ENCODE measurements at places on chromosomes 4 and X.

- no peak for DNase-seq
Measured at GRCh38 chrX:52979568-52979967, 21.2 kb upstream of the FAM156A start.

GRCh38 chrX:12162420-12162819, 24.1 kb downstream of the FRMPD4 start:
- DNase-seq = no peak

DNA sequence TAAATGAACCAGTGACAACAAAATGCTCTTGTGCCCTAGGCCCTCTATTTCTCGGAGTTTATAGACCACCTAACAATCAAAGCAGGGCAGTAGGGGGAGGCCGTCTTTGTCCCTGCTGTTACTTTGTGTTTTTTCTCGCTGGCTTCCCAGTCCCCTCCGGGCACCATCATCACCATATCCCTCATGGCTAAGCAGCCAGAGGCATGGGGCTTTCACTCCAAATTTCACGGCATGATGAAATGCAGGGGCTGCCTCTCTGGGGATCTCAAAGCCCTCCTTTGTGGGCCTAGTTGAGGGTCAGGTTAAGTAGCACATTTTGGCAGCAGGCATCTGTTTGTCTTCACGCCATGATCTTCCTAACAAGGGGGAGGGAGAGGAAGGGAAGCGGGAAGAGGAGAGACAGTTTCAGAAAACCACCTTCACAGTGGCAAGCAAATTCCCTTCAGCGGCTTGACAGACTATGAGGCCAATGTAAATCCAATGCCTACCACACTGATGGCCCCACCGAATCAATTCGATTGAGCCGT, 91.9 kb downstream of the ANOS1 start:
- no peak for DNase-seq

DNA sequence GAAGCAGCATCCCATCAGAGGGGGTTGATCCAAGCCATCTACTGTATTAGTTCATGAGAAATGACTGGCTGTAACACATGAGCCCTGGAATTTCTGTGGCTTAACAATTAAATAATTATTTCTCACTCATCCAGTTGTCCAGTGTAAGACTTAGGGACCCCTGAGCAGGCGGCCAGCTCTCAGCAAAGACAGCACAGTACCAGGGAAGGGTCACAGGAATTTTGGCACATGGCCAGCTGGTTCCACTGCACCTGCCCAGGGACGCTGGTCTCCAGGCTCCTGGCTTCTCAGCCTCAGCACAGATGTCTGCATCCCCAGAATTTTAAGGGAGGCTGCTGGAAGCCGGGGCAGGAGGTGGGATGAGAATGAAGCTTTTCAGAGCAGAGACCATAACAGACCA, 93.7 kb upstream of the DHRSX start:
- DNase-seq = no peak

- DNase-seq = peak; percentile 89
Measured at GRCh38 chr4:73257234-73257633, 1.4 kb downstream of the ANKRD17 start.

GRCh38 chr4:54745031-54745770, 87.4 kb downstream of the KIT start:
- no peak for DNase-seq

GRCh38 chr4:123361195-123361861, 35.3 kb upstream of the SPRY1 start:
- DNase-seq = peak; percentile 28

DNA sequence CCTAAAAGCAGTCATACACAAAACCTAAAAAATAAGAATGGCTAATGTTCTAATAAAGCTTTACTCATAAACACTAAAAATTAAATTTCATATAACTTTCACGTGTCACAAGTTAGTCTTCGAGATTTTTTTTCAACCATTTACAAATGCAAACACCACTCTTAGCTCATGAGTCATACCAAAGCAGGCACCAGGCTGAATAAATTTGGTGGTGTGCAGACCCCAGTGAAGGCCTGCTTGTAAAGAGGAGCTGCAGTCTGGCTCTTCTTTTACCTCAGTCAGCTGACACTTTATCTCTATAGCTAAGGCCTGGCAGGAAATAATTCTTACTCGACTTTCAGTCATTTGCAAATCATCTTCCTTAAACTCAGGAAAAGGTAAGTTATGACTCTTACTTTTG, 37.4 kb downstream of the CLOCK start:
- DNase-seq = no peak

- DNase-seq = no peak
Measured at GRCh38 chrX:72026341-72027023, 105.2 kb downstream of the RTL5 start.

GRCh38 chr4:125314676-125315575, at the start of gene FAT4:
TSS of gene FAT4 (plus strand) at chr4:125314955. CDS start at chr4:125316412, 1,457 bp downstream.
- DNase-seq = peak; percentile 96

DNA sequence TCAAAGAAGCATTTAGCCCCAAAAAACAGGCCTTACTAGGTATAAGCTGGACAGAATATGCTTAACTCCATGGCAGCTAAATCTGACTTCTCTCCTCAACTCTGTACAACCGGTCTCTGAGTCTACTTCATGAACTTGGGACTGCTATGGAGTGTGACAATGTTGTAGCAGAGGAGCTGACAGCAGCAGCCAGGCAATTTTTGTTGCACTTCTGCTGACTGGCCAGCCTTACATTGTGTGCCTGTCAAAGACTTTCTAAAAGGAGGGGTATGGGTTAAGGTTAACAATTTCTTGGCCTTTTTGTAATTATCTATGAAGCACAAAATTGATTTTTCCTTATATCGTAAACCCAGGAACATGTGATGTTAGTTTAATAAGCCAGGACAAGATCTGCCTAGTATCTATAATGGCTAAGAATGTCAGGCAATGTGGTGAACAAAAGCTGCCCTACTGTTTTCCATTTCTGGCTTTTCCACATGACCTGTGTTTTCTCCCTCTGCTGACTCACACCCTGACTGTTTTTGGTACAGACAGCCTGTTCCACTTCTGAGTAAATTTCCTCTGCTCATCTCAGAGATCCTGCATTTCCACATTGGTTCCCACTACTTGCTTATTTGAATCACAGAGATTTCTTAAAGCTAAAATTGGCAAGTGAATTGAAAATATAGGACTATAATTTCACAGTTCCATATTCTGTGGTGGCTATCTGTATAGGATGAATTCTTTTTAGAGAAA, 9.3 kb downstream of the NOX1 start:
- DNase-seq = no peak

GRCh38 chr4:162682651-162683050, 484.0 kb downstream of the NAF1 start:
- no peak for DNase-seq

- no peak for DNase-seq
Measured at GRCh38 chrX:41234962-41235361, 99.0 kb upstream of the DDX3X start.

DNA sequence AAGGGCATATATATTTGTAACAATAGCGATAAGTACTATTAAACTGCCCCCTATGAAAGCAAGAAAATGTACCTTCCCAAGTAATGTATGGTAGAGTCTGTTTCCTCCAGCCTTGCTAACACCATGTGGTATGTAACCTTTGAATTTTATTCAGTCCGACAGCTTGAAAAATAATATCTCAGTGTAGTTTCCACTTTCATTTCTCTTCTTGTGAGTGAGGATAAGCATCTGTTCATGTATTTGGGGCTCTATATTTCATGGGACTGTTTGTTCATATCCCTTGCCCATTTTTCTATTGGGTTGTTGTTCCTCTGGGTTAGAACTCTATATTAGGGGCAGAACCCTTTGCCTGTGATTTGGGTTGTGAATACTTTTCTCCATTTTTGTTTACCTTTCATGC, 58.3 kb downstream of the USP38 start:
- no peak for DNase-seq

DNA sequence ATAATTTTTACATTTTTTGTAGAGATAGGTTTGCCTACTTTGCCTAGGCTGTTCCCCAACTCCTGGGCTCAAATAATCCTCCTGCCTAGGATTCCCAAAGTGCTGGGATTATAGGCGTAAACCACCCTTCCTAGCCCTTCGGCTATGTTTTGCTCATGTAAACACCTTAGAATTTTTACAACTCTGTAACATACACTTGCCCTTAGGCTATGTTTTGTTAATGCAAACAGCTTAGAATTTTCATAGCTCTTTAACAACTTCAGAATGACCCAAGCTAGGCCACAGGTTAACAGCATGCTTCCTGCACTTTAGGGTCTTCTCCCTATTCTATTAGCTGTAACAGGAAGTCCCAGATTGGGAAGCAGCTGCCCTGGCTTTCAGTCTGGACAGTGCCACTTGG, 24.2 kb downstream of the KLHL15 start:
- DNase-seq = no peak

DNA sequence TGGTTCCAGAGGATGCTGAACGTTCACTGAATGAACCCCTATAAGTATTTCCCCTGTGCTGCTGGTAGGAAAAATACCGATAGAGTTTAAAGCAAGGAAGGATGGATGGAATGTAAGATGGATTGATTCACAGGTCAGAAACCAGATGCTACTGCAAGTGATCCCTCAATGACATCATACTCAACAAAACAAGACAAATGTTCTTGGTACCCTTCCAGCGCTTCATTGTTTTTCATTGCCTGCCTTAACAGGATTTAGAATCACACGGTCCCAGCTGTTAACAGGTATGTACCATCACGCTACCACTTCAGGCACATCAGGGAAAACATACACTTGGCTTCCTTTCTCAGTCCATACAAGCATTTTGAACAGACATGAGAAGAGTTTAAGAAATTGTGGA, 118.1 kb upstream of the TLR3 start:
- no peak for DNase-seq

DNA sequence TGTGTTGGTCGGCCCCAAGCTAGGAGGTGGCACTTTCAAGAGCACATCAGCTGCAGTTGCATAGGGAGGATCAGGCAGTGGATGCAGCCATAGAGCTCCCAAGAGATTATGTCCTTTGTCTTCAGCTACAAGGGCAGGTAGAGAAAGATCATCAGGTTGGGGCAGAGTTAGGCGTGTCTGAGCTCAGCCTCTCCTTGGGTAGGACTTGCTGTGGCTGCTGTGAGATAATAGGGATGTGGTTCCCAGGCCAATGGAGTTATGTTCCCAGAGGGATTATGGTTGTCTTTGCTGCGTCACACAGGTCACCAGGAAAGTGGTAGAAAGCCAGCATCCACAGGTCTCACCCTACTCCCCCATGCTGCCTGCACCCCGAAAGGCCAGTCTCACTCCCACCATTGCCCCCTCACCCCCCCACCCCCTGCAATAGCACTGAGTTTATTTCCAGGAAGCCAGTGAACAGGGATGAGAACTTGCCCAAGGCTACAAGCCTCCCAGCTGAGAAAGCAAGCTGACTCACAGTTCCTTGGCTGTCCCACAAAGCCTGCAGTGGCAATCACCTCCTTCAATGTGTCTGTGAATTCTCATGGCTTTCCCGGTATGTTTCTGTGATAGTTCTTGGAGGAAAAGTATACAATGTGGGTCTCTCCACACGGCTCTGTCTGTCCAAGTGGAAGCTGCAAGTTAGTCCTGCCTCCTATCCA, 148.4 kb downstream of the STPG2 start:
- DNase-seq = no peak

DNA sequence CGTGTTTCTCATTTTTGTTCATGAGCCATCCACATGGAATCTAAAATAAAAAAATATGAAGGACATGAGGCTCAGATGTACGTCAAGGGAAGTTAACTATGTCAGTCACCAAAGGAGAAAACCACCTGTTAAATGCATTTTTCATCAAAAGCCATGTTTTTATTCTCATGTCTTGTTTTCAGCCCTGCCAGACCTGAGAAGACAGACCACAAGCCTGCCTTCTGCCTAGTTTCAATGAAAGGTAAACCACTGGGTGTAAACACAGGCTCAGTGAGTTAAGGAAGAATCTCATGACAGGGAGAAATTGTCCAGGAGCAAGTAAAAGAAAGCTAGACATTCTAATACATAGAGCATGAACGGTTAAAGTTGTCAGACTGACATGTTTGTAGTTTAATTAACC, 52.3 kb upstream of the TNIP3 start:
- no peak for DNase-seq

- DNase-seq = no peak
Measured at GRCh38 chr4:89258506-89258905, 49.1 kb downstream of the GPRIN3 start.

DNA sequence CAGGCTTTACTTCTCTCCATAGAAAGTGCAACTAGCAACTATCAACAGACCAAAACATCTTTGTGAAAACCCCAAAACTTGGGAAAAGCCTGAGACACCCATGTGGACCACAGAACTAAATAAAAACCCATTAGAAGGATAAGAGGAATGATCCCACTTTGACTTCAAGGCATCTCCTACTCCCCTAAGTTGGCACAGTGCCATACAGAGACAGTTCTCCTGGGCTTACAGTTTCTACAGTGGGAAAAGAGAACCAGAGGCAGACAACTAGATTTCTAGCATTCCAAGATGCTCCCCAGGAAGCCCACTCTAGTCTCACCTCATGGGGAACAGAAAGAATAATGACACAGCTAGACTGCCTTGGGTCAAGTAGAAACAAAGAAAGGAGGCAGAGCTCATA, 20.4 kb downstream of the TMLHE start:
- DNase-seq = no peak

- DNase-seq = no peak
Measured at GRCh38 chr4:181971411-181971810, 271.8 kb upstream of the TENM3 start.

GRCh38 chr4:27407616-27408015, 547.0 kb downstream of the STIM2 start:
- no peak for DNase-seq

DNA sequence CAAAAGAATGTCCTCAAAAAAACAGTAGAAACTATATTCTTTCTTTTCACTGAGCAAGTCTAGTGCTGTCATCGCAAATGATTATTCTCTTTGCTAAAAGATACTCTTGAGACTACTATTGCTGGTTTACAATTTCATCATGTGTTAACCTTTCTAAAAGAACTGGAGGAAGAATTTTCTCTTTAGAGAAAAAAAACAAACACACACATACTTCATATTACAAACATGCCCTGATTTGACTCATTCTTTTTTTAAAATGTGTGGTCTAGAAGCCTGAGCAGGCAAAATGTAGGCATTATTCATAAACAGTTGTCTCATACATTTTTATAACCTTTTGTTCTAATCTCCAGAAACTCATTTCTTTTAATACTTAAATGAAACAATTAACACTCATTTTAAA, 60.6 kb upstream of the FAT4 start:
- no peak for DNase-seq

DNA sequence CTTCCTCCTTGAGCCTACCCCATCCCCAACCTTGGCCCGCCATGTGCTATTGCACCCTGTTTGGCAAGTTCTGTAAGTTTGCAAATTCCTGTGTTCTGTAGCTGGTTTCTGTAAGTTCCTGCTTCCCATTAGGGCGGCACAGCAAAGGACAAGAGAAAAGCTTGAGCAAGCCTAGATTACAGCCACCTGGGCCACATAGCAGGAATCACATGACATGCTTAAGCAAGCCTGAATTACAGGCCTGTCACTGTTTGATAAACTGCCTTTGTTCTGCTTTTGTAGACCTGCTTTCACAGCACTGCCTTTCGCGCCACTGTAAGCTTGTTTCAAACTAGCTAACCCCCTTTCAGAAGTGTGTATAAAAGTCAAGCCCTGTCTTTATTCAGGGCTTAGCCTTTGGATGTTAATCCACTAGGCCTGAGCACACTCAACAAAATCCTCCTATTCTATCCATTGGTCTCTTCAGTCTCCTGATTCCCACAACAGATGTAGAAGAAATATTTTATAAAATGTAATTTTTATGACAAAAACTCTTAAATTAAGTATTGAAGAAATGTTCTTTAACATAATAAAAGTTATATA, 906.8 kb upstream of the NDST4 start:
- no peak for DNase-seq

All from hepatocyte (in vitro differentiated cells).